ENCODE measurements at places on chromosomes 12 and 14.

GRCh38 chr12:29869946-29870345, 86.2 kb upstream of the TMTC1 start:
- no peak for DNase-seq

DNA sequence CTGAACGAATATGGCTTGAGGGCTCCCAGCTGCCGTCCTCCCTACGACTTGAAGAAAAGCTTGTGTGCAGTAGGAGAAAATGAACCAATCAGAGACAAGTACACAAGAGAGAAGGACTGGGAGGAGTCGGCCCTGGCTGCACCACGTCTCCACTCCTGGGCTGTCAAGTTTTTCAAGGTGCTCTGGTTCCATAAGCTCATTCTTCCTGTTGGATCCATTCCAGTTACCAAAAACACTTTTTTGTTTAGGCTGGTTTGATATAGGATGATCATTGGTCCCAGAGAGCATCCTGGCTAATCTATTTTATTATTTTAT, 2.8 kb upstream of the A2ML1 start:
- no peak for DNase-seq

GRCh38 chr12:14589169-14590004, 21.7 kb upstream of the PLBD1 start:
- DNase-seq, result no peak

GRCh38 chr12:99658671-99659349, 11.3 kb downstream of the GARIN6 start:
- DNase-seq, result no peak

GRCh38 chr12:45721369-45721768, 8.1 kb upstream of the ARID2 start:
- no peak for DNase-seq

DNA sequence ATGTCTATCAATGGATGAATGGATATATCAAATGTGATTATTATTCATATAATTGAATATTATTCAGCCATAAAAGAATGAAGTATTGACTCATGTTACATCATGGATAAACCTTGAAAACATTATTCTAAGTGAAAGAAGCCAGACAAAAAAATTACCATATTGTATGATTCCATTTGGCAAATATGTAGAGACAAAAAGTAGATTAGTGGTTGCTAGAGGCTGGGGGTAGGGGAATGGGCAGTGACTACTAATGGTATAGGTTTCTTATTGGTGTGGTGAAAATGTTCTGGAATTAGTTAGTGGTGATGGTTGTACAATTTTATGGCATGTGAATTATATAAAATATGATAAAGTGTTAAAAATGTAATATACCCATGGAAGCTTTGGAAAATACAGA, 31.8 kb upstream of the GNS start:
- DNase-seq, result no peak

DNA sequence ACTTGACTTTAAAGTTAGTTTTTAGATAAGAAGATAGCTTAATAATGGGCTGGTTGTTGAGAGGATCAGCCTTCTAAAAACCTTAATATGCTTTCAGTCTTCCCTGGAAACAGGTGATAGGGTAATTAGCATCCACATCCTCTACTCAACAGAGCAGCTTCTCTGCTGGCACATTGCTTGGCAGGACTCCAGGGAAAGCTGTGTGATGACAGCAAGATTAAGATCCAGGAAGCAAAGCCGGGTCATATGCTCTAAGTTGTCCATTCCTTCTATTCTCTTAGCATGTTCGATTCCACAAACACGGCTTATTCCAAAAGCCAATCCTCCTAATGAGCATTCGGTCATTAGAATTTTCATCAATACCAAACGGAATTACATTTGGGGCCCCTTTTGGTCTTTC, 87.0 kb downstream of the HMGA2 start:
- no peak for DNase-seq

DNA sequence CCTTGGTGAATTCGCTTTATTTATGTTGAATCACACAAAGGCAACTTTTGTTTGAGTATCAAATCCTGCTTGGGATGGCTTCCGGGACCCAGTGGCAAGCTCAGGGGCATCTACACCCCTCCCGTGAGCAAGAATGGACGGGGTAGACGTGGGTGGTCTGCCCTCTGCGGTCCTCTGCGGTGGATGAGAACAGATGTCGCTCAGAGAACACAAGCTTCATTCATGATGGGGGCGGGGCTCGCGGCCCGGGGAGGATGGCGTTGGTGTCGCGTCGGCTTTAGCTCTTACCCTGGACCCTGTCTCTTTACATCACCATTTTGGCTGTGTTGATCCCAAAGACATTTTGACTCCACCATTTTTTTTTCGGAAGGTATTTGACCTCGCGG, 158.5 kb upstream of the RTL1 start:
- DNase-seq, result no peak

GRCh38 chr14:53655080-53655785, 301.4 kb downstream of the BMP4 start:
- no peak for DNase-seq

GRCh38 chr12:106722837-106723236, 51.6 kb upstream of the RIC8B start:
- DNase-seq, result no peak

GRCh38 chr12:69214169-69214568, 25.2 kb upstream of the CPSF6 start:
- no peak for DNase-seq

DNA sequence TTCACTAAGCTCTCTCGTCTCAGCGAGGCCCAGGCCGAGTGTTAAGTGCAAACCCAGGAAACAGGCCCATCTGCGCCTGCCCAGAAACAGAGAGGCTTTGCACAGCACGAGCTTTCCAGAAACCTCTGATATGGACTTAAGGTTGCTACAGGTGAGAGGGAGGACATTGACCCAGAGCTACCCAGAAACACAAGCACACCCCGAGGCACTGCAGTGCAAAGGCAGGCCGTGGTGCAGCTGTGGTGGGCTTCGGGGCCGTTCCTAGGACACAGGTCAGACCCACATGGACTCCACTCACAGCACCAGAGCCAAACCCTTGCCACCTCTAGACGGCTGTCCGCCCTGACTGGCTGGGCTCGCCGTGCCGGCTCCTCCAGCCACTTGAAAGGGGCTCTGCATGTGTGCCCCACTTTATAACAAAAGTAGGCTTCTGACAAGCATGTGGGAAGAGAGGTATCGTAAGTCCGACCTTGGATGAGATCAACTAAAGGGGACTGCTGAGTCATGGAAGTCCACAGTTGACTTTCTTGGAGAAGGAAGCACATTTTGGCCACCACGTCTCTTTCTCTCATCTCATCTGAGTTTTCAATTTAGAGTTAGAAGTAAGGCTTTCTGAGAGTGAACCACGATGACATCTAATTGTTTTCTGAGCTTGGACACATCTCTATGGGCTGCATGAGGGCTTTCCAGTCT, 38.2 kb downstream of the CACNA2D4 start:
- DNase-seq, result no peak

DNA sequence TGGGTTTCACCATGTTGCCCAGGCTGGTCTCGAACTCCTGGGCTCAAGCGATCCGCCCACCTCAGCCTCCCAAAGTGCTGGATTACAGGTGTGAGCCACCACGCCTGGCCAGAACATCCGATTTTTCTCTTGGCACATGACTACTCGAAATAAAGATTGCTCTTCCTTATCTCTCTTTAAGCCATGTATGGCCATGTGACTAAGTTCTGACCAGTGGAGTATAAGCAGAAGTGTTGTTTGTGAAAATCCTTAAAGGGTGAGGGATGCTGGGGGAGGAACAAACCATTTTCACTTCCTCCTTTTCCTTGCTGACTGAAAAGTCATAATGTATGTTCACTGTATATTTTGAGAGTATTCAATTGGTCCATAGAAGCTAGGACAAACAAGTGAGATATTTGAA, 50.7 kb upstream of the ATF7IP start:
- DNase-seq, result no peak

DNA sequence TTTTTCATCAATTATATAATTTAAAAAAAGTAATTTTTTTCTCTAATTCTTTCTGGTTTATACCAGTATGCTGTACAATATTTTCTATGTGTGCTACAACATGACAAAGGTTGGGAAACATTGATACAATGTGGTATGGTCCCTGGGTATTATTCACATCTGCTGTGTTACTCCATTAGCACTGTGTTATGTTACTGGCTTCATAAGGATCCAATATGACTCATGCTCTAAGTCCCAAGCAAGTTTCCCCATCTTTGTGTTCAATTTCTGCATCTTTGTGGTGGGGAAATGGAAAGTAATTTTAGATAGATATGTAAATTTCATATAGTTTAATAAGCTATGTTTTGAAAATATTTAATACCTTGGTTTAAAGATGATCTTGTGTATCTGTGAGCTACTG, 35.8 kb downstream of the FBXO33 start:
- no peak for DNase-seq

- no peak for DNase-seq
These were observed 233.2 kb downstream of the PHLDA1 start for GRCh38 chr12:75798136-75798926.

DNA sequence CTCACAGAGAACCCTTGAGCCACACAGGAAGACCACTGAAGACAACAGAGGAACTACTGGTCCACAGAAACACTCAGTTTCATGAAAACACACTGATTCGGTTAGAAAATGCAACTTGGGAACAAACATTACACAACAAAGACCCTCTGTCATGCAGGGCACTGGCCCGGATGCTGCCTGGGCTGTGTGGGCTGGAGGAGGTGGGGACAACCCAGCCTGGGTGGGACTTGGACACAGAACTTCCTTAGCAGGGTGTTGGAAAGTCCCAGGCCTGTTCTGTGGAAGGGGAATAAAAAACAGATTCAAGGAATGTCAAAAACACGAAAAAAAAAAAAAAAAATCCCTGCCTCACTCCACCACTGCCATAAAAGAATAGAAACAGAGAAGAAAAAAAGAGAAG, 181.0 kb downstream of the MON2 start:
- DNase-seq, result no peak

DNA sequence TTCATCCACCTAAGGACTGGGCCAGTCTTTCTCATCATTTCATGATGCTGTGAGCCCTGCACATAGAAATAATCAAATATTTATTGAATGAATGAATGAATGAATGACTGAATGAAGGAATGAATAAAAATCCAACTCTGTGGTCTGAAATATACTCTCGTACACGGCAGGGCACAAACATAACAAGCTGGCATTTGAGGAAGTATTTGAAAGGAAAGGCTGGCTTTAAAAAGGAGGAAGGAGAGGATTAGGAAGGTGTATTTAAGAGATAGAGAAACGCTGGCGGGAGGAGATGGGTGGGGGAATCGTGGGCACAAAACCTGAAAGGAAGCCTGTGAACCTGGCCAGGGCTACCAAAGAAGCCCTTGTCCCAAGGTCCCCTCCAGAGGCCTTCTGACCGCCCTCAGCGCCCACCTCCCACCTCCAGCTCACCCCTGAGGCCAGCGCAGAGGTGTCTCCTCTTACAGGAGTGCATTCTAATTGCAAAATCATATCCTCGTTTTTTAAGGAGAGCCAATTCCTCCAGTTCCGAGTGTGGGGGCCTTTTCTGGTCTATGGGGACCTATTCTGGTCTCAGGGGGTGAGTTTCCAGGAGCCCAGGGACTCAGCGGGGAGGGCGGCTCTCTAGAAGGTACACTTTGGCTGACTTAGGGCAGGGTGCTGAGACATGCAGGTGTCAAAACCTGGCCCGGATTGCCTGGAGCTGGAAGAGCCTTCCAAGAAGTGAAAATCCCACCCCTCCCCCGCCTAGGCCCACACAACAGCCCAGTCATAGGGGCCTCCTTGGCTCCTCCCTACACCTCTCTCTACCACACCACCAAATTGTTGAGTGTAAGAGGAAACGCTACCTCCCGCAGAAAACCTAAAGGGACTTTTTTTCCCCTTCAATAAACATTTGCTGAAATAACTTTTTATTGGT, 8.7 kb upstream of the JDP2 start:
- peak; percentile 51 for DNase-seq

DNA sequence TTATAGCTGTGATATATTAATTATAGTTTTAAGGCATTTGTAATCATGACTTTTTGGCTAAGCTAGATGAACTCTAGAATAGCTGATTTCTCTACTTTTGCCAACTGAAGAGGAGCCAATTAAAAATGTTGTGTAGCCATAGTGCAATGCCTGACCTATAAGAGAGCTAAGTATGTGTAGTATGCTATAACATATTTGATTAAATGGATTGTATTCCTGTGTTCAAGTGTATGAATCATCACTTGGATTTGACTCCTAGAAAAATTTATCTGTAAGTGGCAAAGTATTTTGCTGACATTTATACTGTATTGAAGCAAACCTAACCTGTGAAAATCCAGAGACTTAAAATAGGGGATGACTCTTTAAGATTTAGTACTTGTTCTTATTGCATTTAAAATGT, 34.2 kb downstream of the PCNX4 start:
- no peak for DNase-seq

DNA sequence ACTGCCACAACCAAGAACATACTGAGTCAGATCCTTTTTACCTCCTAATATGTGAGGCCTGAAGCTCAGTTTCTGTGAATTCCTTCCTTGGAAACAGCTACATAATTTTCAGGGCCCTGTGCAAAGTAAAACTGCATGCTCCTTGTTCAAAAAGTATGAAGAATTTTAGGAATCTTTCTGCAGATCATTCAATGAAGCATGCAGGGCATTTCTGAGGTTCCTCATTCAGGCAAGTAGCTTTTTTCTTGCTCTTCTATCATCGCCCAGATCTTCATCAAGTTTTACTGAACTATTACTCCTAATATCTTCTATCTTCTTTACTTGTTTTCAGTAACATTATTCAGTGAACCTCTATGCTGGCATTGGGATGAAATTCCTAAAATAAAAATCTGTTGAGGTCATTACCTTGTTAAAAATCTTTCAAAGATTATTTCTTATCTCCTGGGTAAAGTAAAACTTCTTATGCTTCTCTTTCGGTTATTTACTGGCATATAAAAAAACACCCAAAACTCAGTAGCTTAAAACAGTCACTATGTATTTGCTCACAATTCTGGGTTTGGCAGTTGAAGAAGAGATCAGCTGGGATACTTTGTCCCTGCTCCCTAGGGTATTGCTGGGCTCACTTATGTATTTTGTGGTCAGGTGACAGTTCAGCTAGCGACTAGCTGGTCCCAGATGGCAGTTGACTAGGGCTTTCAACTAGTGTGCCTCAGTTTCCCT, 42.6 kb upstream of the KRR1 start:
- no peak for DNase-seq

- DNase-seq, result no peak
These were observed 100.9 kb downstream of the NCOR2 start for GRCh38 chr12:124466216-124467128.

- DNase-seq, result peak; percentile 44
These were observed 60.2 kb downstream of the LRCOL1 start for GRCh38 chr12:132550014-132550802.
